H54 (cell line): ENCODE measurements at places on chromosomes 13 and 19.

GRCh38 chr19:55383279-55384130 is 587 bp downstream of the TMEM238 start:
- no peak for DNase-seq

DNA sequence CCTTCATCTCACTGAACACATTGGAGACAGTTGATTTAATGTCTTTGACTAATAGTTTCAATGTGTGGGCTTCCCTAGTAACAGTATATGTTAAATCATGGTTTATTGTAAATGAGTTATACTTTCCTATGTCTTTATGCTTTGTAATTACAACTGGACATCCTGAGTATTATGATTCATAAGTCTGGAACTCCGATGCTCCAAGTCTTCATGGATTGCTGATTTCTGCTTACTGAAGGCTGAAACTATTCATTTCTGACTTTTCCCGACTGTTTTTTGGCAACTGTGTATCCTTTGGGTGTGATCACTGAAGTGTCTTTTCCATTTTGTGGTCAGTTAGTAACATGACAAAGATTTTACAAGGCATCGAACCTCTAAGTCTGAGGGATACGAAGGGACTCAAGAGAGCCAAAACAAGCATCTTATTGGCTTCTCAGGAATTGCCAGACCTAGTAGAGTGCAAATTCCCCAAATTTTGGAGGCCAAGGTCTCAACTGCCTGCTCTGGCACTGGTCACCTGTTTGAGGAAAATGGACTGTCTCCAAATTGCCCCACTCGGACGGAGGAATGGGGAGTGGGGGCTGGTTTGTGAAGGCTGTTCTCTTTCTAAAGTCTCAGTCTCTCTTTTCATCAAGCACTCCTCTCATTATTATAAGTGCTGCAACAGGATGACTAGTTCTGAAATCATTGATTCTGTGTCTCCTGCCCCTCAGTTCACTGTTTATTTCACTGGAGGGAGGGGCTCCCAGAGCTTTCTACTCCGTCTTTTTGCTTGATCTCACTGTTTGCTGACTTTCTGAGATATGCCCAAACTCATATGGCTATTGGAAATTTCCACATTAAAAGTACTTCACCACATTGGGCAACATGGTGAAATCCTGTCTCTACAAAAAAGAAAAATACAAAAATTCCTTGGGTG is 20.2 kb upstream of the CD70 start:
- DNase-seq = peak; percentile 47

DNA sequence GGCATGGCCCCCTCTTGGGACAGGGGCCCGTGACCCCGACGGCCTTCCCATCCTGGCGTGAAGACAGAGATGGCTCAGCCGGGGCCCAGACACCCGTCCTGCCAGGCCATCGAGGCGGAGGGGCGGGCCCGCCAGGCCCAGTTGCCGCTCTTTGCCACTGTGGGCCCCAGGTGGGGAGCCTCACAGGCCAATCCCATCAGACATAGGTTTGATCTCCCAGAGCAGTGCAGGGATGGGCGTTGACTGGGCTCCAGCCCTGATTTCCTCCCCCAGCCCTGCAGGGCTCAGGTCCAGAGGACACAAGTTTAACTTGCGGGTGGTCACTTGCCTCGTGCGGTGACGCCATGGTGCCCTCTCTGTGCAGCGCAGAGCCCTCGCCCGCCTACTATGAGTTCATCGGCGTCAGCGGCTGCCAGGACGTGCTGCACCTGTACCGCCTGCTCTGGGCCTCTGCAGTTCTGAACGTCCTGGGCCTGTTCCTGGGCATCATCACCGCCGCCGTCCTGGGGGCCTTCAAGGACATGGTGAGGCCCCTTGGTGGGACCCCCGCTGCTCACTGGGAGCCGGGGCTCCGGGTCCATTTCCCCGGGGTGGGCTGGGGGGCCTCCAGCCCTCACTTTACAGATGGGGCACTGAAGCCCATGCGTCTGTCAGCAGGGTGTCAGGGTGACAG is 42.4 kb downstream of the TMEM255B start:
- DNase-seq = no peak

GRCh38 chr13:90919153-90919552 is 428.3 kb upstream of the MIR17HG start:
- DNase-seq = no peak

DNA sequence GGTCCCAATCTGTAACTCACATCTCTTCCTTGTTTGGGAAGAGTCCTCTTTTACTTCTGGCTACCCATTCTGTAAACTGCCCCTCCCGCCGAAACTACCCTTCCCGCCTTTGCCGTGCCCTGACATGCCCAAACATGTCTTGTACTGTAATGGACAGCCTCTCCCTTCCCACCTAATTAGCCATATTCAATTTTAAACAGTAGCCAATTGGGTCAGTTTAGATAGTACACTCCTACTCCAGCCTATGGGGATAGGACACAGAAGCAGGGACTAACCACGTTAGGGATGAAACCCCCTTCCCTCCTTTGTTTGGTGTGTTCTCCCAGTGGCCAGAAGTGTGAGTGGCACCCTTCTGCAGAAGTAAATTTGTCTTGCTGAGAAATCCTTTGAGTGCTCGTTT is 34.2 kb downstream of the SACS start:
- no peak for DNase-seq

DNA sequence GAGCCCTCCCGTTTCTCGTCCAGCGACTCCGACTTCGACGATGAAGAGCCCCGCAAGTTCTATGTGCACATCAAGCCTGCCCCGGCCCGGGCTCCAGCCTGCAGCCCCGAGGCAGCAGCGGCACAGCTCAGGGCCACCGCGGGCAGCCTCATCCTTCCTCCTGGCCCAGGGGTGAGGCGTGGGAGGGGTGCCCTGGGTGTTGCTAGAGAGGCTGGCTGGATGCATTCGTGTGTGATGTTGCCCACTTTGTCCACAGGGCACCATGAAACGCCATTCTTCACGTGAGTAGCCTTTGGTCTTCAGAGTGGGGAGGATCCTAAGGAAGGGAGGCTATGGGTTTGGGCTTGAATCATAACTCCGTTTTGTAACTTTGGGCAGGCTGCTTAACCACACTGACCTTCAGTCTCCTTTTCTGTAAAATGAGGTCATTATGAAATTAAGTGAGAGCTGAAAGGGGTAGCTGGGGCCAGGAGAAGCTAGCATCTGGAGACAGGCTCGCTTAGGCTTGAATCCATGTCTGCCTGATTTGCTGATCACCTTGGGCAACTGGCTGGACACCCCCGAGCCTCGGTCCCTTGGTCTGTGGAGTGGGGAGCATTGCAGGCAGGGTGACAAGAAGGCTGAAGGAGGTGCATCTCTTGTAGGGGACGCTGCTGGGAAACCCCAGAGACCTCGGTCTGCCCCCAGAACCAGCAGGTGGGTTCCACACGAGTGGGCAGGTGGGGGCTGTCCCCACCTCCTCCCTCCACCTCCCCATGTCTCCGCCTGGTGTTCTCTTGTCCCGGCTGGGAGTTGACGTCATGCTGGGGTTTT is 18.7 kb upstream of the B3GNT3 start:
- DNase-seq = no peak

- DNase-seq = no peak
Observed at GRCh38 chr19:1411255-1412191, 4.1 kb downstream of the DAZAP1 start.

GRCh38 chr19:55553217-55554182 is 8.2 kb upstream of the SBK3 start:
- no peak for DNase-seq

DNA sequence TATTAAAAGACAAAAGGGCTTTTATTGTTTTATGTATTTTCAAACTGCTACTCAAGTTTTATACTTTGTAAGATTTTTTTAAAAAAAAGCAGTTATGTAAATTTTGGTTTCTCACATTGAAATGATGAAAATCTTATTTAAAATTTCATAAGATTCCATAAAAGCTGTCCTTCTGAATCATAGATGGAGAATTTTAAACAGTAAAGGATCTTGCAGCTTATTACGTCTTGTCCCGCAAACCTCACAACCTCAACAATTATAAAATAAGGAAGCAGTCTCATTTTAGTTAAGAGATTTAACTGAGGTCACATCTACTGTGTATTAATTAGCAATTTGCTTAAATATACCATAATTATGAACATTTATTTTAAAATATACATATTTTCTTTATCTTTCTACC is 581.0 kb upstream of the SPRY2 start:
- DNase-seq = no peak

DNA sequence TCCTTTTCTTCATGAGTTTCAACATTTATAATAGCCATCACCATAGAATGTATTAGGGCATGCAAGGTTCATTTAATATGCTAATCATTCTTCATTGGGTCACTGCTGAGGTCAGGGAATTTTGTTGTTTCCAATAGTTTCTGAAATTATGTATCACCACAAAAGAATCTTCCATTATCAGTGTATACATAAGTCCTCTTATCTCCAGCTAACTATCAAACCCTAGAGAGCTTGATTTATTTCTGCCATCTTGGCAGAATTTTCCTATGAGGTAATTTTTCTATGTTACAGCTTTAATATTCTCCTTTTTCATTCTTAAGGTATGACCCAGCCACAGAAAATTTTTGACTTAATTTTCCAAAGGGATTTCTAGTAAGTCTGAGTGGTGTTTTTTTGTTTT is 415.0 kb upstream of the SLITRK1 start:
- no peak for DNase-seq

DNA sequence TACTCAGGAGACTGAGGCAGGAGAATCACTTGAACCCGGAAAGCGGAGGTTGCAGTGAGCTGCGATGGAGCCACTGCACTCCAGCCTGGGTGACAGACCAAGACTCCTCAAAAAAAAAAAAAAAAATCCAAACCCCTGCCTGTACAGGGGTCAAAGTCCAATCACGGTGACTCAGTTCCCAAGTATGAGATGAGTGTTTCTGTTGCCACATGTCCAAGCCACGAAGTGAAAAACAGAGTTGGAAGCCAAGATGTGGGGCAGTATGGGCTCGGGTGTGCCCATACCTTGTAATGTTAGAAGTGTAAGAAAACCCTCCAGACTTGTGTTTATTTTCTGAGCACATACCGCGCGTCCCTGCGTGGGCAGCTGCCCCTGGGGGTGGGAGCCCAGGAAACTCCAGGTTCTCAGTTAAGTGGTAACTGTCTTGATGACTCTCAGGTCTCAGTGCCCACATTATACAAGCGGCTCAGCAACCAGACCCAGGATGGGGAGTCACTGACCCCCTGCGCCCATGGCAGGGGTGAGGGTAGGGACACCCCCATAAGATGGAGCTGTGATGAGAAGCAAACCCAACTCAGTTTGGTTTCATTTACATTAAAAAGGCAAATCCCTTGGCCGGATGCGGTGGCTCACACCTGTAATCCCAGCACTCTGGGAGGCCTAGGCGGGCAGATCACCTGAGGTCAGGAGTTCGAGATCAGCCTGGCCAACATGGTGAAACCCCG is 1.2 kb upstream of the GPX4 start:
- peak; percentile 80 for DNase-seq

DNA sequence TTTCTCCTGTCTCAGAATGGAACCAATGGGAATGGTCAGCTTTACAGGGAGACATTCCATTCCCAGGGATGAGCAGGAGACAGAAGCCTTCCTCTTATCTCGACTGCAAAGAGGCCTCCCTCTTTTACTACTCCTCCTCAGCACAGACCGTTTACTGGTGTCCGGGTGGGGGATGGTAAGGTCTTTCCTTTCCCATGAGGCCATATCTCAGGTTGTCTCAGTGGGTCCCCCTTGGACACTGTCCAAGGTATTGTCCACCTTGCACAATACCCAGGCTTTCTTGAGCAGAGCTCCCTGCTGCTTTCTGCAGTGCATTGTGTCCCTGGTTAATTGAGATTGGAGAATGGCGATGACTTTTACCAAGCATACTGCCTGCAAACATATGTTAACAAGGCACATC is 7.5 kb upstream of the ZNF808 start:
- no peak for DNase-seq

DNA sequence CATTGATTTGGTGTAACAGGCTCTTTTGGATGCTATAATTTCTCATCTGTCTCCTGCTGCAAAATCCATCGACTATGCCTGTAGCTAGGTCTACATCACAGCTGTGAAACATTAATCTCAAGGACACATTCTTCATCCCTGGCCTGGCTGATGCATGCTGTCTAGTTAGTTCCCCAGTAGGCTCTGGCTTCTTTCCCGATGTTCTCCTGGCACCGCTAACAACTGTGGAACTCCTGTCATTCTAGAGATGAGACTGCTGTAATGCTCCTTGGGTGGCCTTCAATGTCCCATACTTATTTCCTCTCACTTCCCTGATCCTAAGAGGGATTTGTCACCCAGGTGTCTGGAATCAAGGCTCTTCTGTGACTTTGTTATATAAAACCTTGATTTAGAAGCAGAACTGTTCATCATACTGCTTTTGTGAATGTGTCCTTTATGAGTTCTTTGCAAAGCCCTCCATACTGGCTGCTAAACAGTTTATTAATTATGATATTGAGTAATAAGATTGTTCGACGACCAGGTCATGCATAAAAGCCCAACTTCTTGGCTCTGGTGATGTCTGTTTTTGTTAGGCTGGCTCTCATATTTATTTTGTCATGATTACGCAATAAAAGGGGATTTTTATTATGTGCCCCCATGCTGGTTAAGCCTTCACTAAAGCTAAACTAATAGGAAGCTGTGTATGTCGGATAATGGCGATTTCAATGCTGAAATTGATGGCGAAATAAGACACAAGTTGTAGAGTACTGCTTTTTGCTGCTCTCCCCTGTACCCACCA is 227.5 kb downstream of the DCT start:
- no peak for DNase-seq

DNA sequence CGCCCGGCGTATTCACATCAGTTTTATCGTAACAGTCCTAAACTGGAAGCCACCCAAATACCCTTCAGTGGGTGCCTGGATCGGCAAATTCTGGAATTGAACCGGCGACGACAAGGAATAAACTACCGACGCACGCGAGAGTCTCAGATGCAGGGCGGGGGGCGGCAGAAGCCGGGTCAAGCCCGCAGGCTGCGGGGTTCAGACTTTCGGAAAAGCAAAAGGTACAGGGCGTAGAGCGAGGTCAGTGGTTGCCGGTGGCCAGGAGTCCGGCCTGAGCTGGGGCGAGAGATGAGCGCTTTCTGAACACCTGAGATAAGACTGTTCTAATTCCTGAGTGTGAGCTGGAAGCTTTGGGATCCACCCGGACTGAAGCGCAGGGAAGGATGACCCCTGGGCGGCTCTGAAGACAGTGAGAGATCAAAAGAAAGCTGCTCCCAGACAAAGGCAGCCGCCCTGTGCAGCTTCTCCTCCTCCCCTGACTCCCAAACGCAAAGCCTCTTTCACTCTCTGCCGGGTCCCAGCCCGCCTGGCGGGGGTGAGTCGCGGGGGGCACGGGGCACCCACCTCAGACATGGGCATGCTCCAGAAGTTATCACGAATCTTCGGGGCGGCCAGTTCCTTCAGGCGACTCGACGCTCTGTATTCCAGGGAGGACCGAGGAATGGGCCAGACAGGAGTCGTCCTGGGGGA is 26.2 kb upstream of the MIER2 start:
- DNase-seq = no peak

- no peak for DNase-seq
Observed at GRCh38 chr13:111915104-111915551, 151.8 kb upstream of the SOX1 start.

- DNase-seq = no peak
Observed at GRCh38 chr13:108274718-108275117, 5.2 kb downstream of the TNFSF13B start.

- no peak for DNase-seq
Observed at GRCh38 chr19:33263325-33264023, 37.8 kb upstream of the SLC7A10 start.

- no peak for DNase-seq
Observed at GRCh38 chr19:42421591-42422031, 5.6 kb downstream of the LIPE start.
